ENCODE measurements at places on chromosomes 11 and 22.

- no peak for DNase-seq
Measured at GRCh38 chr11:44348114-44348513, 38.2 kb upstream of the ALX4 start.

DNA sequence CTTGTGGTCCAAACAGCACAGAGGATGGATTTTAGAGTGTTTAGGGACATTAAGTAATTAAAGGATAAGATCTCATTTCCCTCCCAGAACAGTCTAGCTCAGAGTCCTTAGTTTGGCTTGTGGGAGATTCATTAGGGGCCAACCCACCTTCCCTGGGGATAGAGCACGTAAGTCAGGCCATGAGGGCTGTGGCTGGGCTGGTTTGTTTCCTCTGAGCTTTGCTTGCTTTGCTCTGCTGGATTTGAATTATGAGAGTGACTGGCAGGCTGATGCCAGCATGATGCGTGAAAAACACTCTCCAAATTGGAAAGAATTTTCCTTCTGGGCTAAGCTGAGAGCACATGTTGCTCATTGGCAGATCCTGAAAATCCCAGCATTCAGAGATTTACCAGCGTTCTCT lies 84.7 kb upstream of the HEPHL1 start:
- no peak for DNase-seq

DNA sequence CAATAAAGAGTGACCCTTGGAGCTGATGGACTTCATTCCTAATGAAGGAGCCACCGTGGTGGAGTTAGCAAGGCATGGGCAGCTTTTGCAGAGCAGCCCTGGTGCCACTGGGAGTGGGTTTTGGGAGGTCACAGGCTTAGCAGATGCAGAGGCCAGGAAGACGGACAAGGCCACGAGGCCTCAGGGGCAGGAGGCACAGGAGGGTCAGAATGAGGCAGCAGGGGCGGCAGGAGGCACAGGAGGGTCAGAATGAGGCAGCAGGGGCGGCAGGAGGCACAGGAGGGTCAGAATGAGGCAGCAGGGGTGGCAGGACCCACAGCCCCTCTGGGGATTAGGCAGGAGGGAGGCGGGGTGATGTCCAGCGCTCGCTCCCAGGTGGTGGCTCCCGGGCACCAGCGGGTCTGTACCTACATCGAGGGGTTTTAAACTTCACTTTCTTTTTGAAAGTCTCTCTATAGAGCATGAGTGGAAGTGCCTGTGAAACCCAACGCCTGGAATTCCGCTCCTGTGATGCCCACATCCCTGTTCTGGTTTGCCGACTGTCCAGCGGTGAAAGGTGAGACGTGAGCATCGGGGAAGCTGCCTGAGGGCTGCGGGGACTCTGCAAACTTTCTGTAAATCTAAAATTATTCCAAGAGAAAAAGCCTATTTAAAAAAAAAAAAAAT lies 521.6 kb downstream of the BRD1 start:
- DNase-seq, result no peak

DNA sequence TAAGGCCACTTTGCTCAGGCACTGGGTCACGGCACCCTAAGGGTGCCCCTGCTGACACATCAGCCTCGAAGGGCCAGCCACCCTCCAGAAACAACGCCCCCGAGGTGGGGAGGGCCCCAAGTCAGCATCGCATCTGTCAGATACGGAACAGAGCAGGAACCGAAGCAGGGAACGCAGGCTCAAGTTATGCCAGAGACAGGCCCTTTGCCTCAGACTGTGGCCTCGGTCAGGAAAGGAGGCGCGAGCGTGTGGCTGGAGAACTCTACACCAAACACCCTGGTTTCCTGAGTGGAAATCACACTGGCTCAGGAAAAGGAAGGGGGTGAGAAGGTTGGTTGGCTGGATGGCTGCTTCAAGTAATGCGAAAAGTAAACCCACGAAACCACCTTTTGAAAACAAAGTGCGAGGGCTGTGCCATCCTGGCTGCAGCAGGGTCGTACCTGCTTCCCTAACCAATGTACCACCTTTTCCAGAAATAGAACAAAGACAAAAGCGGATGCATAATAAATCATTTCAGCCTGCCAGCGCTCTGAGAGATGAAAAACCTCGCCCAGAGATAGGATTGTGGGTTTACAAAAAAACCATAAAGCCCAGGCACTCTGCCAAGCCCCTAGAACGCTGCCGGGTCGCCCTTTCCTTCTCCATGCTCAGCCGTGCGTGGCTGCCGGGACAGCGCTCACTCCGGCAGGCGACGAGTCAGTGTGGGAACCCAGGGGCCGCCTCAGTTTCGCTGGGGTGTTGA lies 38.6 kb downstream of the TRMU start:
- peak; percentile 21 for DNase-seq

DNA sequence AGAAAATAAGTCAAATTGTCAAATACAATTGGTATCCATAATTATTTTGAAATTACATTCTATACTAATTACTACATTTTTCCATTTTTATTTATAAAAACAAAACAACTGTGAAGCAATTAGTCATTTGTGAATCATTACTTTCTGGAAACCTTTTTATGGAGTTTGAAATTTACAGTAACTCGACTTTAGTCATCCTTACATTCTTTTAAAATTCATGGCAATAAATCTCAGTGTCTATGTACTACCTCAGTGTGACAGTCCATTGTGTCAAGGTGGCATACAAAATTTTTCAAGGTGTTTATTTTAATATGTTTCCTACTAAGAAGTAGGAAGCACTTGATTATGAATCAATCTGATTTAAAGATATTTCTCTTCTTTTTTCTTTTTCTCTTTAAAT lies 1949.4 kb upstream of the RAG2 start:
- no peak for DNase-seq

- DNase-seq, result no peak
Measured at GRCh38 chr11:117819096-117820040, 5.2 kb downstream of the FXYD2 start.

- no peak for DNase-seq
Measured at GRCh38 chr11:46036969-46037368, 84.3 kb downstream of the PHF21A start.

- no peak for DNase-seq
Measured at GRCh38 chr22:24416095-24416494, 11.3 kb upstream of the ADORA2A start.

- no peak for DNase-seq
Measured at GRCh38 chr11:13271060-13271693, 6.4 kb upstream of the BMAL1 start.

GRCh38 chr11:79668575-79668974 lies 227.7 kb upstream of the TENM4 start:
- no peak for DNase-seq

- peak; percentile 22 for DNase-seq
Measured at GRCh38 chr11:95231881-95232605, 1.0 kb upstream of the SESN3 start.

DNA sequence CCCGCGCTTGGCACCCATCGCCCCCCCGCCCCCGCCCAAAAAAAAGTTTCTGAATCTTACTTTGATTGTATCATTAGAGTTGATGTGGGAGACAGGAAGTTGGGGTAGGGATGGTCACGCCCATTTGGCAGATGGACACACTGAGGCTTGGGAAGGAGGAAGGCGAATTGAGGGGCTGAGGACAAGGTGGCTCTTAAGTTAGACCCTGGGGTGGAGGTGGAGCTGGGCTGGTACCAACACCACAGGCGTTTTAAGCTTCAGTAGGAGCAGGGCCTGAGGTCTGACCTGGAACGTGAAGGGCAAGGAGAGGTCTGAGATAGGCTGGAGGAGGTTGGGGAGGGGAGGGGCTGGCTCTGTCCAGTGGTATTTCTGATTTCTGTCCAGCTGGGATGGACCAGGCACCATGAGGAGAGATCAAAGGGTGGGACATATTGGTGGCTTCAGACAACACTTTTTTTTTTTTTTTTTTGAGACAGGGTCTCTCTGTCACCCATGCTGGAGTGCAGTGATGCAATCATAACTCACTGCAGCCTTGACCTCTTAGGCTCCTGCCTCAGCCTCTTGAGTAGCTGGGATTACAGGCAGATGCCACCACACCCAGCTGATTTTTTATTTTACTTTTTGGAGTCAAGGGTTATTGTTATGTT lies 799 bp upstream of the CDC42BPG start:
- DNase-seq, result no peak

DNA sequence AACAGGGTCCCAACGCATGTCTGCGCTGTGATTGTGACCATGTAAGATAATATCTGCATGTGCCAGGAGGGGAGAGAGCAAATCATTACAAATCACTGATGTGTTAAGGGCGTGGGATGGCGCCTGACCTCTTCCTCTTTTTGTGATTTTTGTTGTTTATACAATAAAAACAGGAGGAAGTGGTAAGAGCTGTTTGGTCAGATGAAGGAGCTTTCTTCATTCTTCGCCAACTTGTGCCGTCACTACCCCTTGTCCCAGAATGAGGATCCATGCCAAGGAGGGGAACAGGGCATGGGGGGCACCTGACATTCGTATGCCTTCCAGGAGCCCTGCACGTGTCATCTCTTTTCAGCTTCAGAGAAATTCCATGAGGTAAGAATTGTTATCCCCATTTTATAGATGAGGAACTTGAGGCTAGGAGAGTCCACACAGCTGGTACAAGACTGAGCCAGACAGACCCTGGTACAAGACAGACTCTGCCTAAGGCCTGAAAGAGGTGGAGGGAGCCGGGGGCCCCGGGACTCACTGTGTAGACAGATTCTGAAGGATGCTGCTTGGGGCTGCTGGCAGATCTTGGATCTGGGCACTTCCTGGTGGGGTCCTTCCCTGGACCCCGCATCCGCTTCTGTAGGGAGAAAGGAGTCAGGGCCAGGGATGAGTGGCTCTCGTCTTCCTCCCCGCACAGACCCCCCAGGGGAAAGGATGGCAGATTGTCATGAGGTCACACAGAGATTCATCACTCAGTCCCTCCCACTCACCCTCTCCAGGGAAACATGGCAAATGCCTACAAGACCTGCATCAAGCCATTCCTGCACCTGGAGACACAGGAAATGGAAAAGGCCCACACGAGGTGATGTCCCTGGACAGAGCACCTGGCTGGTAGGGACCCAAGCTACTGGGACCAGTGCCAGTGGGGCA lies 34.6 kb downstream of the NFAM1 start:
- no peak for DNase-seq

DNA sequence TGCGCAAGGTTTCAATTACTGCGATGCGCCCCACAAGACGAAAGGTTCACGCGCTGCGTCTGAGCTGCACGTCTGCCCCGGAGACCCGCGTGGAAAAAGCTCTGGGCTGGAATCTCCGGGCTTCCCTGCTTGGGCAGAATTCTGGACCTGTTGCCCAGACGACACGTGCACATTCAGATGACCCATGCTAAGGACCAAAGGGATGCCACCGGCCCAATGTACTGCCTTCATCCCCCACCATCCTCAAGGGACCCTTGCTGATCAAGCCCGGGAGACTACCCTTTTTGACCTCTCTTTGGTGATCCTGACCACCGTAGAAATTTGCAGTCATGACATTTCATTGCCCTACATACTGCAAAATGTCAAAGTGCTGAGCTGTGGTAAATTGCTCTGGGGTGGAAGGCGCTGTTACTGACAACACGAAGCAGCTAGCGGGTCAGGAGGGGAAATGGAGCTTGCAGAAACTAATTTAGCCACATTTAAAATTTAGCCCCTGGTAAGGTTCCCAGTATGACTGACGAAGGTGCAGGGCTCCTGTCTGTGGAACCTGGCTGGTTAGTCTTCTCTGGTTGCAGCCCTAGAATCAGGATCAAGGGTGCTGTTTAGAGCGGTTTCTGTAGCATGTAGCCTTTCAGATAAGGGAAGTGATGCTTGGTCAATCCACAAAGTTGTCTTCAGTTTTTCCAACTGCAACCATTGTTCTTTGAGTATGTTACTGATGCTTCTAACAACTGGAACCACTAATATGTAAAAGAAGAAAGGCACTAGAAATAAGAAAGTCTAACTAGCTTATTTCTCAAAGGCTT lies 81.9 kb downstream of the PRR5L start:
- no peak for DNase-seq

DNA sequence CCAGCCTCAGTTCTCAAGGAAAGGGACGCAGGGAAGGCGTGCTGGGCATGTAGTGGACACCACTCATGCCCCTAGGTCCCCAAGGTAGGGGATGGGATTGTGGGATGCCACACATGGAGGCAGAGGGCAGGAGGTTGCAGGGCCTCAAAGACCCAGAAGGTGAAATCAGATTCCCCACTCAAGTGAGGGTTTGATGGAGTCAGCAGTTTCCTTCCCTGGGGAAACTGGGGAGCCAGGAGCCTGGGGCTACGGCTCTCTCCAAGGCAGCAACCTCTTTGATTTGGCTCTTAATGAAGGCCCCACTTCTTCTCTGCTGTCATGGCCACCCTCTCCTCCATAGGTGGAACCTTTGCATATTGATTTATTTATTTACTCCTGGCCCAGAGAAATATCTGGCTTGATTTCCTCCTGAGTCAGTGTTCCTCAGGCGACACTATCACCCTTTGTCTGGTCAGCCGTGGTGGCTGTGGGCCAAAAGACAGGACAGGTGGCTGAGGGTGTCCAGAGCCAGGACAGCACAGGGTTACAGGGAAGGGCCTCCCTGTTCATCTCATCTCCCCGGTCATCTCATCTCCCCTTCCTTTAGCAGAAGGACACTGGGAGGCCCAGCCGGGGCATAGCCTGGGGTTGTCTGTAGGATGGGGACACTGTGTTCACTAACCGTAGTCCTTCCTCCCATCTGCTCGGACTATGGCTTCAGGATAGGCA lies 9.6 kb downstream of the GNAZ start:
- DNase-seq, result no peak

DNA sequence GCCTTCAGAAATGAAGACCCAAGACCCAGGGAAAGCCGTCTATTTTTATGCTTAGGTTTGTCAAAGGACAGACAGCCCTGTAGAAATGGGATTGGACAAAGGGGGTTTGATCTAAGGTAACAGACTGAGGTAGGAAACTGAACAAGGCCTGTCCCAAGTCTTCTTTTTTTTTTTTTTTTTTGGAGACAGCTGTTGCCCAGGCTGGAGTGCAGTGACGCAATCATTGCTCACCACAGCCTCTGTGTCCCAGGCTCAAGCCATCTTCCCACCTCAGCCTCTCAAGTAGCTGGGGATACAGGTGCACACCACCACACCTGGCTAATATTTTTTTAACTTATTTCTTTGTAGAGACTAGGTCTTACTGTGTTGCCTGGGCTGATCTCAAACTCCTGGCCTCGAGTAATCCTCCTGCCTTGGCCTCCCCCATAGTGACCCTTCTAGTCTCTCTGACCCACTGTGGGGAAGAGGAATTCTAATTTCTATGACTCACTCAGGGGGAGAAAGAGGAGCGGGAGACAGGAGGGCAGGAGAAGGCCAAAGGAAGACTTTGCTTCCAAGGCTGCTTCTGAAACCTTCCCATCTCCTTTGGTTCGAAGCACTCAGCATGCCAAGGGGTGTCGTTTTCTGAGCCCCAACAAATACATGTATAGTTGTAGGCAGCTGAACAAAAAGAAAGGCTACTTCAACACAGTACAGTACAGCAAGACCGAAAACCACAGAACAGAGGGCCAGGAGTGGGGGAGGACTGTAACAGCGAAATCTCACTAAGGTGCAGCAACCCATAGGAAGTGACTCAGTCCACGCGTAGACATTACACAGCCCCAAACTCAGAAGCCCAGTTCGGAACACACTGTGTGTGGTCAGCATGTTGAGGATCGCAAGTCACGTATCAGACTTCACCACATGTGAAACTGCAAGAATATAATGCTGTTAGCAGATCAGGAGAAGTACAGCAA lies 872 bp downstream of the TMA7B start:
- peak; percentile 45 for DNase-seq

- no peak for DNase-seq
Measured at GRCh38 chr11:27754035-27755017, 54.1 kb upstream of the BDNF start.

Data from stimulated activated CD8-positive, alpha-beta memory T cell treated with anti-CD3 and anti-CD28 coated beads, Interleukin-12 subunit alpha, Interleukin-12 subunit beta, amount 100 ng/mL, for 4 hours (primary cell).